ENCODE measurements at places on chromosomes 7 and 10.

DNA sequence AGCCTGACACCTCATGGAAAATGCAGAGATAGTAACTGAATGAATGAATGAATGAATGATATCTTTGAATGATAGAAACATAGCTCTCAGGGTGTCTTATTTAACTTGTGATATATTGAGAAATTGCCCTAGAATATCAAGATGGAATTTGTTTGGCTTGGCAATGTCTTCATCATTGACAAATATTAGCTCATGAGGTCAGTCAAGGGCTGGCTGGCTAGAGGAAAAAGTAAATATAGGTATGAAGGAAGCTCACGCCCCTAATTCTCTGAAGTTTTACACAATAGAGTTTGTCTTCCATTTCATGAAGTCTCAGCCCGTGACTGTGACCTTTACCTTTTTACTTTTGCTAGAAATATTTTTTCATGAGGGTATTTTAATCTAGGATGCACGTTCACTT lies 305.2 kb downstream of the ADARB2 start:
- DNase-seq = no peak

GRCh38 chr10:72229261-72230251 lies 13.5 kb upstream of the ASCC1 start:
- no peak for DNase-seq

GRCh38 chr10:71753091-71753959 lies 20.0 kb downstream of the VSIR start:
- DNase-seq = no peak

DNA sequence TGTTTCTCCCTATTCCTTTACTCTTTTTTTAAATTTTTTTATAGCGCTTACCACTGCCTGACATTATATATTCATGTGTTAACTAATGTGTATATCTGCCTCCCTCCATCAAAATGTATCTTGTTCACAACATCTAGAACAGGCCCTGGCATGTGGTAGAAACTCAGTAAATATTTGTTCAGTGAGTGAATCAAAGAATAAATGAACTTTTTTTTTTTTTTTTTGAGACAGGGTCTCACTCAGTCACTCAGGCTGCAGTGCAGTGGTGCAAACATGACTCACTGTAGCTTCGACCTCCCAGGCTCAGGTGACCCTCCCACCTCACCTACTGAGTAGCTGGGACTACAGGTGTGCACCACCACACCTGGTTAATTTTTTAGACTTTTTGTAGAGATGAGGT lies 7.5 kb upstream of the CALD1 start:
- DNase-seq = no peak

DNA sequence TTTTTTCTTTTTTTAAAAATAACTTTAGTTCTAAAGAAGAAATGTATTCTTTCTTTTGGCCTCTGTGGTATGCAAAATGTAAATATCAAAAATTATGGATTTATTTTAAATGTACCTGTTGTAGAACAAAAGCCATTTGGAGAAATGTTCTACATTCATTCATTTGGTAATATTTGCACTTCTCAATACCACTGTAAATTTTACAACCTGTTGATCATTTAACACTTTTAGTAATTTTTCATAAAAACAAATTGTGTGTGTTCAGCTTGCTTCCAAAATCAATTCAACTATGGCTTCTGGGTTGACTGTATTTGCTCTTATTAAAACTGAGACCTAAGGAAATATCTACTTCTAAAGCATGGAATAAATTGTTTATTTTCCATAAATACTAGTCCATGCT lies 2.3 kb upstream of the IGF2BP3 start:
- DNase-seq = no peak

DNA sequence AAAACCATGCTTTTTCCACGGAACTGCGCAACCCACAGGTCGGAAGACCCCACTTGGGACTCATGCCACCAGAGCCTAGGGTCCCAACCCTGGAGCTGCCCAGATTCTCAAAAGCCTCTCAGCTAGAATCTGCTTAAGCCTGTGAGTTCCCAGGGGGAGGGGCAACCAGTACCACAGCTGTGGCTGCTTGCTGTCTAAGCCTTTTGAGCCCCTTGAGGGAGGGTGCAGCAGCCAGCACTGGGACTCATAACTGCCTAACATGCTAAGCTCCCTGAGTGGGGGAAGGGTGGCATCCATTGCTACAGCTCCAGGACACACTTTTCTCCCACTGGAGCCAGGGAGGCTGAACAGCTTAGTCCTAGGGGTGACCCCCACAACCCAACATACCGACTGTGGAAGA lies 485.6 kb upstream of the GRM3 start:
- no peak for DNase-seq

- DNase-seq = no peak
Observed at GRCh38 chr10:42755556-42756093, 27.0 kb upstream of the BMS1 start.

- no peak for DNase-seq
Observed at GRCh38 chr10:131580076-131580652, 268.6 kb upstream of the TCERG1L start.

- peak; percentile 31 for DNase-seq
Observed at GRCh38 chr7:116173051-116174028, 37.0 kb upstream of the TES start.

GRCh38 chr7:159142730-159143129 lies 1.9 kb downstream of the VIPR2 start:
- no peak for DNase-seq

DNA sequence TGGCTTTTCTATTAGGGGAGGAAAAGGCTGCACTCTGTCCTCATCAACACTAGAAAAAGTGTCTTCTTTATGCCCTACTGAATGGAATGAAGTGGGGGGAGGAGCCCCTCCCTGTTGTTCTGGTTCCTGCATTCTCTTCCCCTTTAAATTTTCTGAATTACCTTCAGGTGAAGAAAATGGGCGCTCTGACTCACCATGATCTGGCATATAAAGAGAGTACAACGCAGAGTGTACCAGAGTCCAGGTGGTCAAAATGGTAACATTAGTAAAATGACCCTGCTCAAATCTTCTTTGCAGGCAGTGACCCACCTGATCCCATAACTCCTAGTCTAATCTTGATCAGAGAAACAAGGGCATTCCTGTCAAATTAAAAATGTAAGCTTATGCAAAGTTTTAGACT lies 80.7 kb downstream of the THSD7A start:
- DNase-seq = no peak

DNA sequence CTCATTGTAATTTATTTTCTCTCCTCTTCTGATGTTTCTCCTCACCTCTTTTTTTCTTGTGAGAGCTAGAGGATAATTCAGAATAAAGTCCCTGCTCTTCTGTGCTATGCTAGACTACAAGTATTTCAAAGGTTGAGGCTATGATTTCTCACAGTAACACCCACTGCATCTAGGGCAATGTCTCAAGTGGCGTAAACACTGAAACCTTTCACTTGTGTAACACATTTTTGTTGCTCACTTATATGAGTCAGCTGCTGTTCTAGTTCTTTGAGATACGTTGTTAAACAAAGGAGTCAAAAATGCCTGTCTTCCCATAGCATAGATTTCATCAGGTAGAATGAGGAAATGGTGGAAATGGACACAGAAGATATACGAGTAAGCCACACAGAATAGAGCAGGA lies 305.1 kb upstream of the PITRM1 start:
- DNase-seq = no peak

- no peak for DNase-seq
Observed at GRCh38 chr7:81944058-81944457, 174.2 kb upstream of the HGF start.

- DNase-seq = no peak
Observed at GRCh38 chr10:48519481-48520183, 85.2 kb downstream of the ARHGAP22 start.

DNA sequence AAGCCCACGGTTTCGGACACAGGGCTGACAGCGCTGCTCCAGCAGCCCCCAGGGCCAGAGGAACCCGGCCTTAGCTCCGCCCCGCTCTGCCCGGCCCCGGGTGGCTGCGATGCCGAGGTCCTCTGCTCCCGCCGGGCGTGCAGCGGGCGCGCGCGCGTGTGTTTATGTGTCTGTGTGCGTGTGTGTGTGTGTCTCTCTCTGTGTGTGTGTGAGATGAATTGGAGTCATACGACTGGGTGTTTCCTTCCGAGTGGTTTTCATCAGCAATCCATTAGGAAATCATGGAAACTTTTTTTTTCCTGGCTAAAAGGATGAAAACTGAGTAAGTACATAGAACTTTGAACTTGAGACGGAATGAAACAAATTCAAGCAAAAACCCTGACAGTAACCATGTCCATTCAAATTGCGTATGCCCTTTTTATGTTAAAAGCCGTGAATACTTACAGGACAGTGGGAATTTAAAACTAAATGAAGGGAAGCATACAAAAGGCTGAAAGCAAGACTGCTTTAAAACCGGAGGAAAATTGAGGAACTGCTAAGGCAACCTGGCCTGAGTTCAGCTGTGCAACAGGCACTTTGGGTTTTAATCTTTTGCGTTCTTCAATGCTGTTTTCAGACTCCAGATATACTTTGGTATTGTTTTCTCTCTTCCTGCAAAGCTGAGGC lies at the start of gene CPED1:
Gene CPED1, plus strand, starts transcription at position 121 of the 666 bp plus-strand sequence. CDS start 911 bp downstream, outside the sequence.
- DNase-seq = peak; percentile 17

GRCh38 chr7:150862356-150862755 lies 10.0 kb downstream of the AOC1 start:
- DNase-seq = no peak

- no peak for DNase-seq
Observed at GRCh38 chr7:157552295-157552993, 215.6 kb downstream of the DNAJB6 start.

DNA sequence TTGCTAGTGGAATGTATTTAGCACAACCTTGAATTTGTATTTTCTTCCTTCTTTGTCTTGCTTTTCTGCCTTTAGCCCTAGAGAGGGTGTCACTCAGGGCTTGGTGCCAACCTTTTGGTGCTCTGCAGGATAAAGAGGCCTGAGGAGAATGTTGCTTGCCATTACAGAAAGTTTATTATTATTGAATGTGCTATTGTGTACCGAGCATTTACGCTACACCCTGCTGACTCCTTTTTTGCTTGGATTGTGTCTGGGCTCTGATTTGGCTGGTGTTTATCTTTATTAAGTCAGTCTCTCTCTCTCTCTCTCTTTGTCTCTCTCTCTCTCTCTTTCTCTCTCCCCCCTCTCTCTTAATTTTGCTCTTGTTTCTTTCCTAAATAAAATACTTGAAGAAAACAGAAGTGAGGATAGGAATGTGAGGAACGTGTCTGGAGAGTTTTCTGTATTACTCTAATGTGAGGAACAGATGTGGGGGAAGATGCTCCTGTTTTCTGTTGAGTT lies 284.4 kb upstream of the PHYHIPL start:
- DNase-seq = no peak

GRCh38 chr7:29090151-29090805 lies 56.1 kb downstream of the CPVL start:
- DNase-seq = no peak

DNA sequence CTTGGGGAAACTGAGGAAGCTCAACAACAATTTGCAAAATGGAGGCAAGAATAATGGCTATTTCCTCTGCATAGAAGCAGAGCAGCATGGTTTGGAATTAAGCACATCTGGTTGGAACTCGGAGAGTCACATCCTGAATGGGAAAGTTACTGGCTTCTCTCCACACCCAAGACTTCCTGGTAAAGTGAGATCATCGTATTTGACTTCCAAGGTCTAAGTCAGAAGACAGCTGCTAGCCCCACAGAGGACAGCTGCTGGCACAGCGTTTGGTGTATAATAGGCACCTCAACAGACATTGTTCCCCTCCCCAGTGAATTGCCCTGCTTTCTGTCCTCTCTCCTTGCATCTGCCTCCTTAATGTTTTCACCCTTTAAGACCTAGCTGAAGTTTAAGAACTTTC lies 37.0 kb upstream of the NRF1 start:
- no peak for DNase-seq

- no peak for DNase-seq
Observed at GRCh38 chr10:102752934-102753664, 9.4 kb downstream of the WBP1L start.

- no peak for DNase-seq
Observed at GRCh38 chr10:9645928-9646600, 1371.6 kb upstream of the CELF2 start.

GRCh38 chr7:30545791-30546555 lies 41.3 kb upstream of the GGCT start:
- no peak for DNase-seq

DNA sequence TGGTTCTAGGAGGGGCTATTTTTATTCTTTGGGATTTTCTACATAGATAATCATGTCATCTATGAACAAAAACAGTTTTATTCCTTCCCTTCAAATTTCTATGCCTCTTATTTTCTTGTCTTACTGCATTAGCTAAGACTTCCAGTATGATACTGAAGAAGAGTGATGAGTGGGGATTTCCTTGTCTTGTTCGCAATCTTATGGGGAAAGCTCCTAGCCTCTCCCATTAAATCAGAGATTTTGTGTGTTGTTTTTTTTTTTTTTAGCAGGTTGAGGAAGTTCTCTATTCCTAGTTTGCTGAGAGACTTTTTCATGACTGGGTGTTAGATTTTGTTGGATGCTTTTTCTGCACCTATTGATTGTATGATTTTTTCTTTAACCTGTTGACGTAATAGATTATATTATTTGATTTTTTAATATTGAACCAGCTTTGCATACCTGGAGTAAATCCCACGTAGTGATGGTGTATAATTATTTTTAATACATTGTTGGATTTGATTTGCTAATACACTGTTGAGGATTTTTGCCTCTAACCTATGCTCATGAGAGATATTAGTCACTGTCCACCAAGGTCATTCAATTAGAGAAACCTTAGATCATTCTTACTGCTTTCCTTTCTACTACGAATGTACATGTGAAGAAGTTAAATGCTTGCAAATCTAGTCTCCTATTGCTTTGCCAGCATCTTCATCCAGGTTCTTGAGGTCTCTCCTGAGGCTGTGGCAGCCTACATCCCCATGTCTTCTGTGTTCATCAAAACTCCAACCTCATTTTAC lies 6.5 kb downstream of the ATP5F1C start:
- DNase-seq = no peak

- DNase-seq = no peak
Observed at GRCh38 chr10:63593576-63593975, 72.4 kb downstream of the REEP3 start.

- DNase-seq = no peak
Observed at GRCh38 chr10:104321226-104321625, 17.0 kb downstream of the ITPRIP start.

- DNase-seq = no peak
Observed at GRCh38 chr7:81674431-81674830, 95.4 kb downstream of the HGF start.

GRCh38 chr7:148050492-148051158 lies 539.9 kb upstream of the C7orf33 start:
- DNase-seq = no peak

DNA sequence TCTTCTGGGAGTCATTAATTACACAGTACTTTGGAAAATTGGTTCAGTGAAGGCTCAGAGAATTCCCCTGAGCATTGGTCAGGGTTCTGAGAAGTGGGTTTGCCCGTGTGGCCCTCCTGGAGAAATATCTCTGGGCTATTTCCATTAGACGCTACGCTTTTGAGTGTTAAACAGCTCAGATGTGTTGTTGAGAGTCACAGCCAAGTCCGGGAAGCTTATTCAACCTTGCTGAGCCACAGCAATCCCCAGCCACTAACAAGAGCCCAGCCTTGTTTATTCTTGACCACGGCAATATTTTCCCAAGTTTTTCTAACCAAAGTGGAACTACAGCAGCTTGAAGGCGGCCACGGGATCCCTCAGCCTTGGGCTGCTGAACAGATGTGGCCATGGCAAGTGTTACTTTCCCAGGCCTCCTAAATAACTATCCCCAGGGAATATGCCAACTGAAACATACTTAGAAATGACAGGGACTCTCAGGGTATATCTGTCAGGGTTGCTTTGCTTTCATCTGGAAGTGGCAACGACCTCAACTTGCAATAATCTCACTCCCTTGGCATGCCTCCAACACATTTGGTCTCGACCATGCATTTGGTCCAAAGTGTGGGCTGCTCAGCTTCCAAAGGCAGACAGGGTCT lies 214.7 kb downstream of the EMX2 start:
- no peak for DNase-seq
